Neural progenitor cell (in vitro differentiated cells): ENCODE measurements at places on chromosomes 5 and 9.
A peak's percentile ranks its signal among the peaks of the same experiment; 100 is the strongest.

- DNase-seq: no peak
Measured at GRCh38 chr5:14128079-14128478, 15.1 kb upstream of the TRIO start.

DNA sequence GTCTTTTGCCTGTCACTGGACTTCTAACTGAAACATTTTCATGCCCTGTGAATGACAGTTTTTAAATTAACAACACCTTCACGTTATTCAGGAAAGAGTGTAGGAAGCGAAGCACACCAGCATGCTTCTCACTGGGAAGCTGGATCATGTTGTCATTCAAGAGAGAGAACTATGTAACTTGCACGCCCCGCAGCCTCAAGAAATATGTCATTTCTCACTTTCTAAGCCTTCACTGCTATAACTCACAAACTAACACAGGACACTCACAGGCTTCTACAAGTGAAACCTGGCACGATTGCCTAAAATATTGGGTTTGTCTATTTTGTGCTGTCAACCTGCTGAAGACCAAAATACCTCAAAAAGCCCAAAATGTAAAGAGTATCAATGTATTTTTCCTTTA is 466.3 kb downstream of the EFNA5 start:
- no peak for DNase-seq

DNA sequence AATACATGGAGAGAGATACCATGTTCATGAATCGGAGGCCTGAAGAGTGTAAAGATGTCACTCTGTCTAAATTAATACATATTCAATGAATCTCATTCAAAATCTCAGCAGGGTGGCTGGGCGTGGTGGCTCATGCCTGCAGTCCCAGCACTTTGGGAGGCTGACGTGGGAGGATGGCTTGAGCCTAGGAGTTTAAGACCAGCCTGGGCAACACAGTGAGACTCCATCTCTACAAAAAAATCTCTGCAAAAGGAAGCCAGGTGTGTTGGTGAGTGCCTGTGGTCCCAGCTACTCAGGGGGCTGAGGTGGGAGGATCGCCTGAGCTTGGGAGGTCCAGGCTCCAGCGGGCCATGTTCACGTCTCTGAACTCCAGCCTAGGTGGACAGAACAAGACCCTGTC is 49.7 kb downstream of the COL23A1 start:
- DNase-seq: no peak

- DNase-seq: no peak
Measured at GRCh38 chr5:64457846-64458245, 48.0 kb upstream of the RGS7BP start.

- DNase-seq: no peak
Measured at GRCh38 chr5:61582887-61583286, 250.8 kb downstream of the ZSWIM6 start.

GRCh38 chr9:78871452-78872331 is 574.8 kb downstream of the PSAT1 start:
- no peak for DNase-seq

DNA sequence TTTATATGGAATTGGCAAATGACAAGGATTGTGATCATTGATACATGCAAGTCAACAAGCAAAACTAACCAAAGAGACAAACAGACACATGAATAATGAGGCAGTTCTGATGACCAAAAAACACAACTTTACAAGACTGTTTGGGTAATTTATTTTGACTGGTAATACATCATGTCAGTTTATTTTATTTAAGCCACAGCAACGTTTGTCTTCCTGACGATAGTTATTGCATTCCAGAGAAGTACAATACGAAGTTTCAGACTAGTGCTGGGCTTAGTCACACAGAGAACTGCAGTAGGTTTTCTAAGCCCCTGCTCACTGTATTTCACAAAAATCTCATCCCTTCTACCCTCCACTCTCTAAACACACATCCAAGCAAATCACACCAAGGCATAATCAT is 514.2 kb downstream of the RAB3C start:
- no peak for DNase-seq

GRCh38 chr9:15722888-15723287 is 170.0 kb downstream of the CCDC171 start:
- peak; percentile 82 for DNase-seq

GRCh38 chr5:133638436-133638835 is 26.1 kb upstream of the FSTL4 start:
- no peak for DNase-seq

DNA sequence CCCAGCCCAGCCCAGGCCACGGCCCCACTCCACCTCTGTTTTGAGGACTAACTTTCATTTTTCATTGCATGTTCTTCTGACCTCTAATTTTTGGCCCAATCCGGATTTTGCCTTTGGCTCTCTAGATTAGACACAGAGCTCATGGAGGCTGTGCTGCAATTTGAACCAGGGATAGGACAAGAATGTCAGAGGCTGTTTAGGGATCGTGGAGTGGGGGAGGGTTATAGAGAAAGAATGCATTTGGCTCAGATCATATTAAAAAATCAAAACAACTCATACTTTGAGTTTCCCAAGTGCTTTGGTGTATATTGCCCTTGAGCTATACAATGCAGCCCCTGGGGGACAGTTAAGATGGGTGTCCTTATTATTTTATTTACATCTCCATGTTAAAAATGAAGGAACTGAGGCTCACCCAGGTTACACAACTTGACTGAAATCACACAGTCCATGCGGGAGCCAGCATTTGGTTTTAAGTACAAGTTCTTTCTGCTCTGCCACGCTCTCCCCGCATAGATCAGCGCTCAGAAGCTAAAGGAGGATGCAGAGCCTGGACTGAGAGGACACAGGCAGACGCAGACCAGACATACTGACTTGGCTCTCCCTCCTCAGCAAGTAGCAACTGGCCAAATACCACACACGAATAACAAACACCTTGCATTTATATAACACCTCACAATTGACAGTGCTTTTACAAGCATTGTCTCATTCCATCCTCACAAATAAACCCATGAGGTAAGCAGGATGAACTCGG is 126.4 kb upstream of the RAI14 start:
- no peak for DNase-seq

GRCh38 chr5:1570975-1571374 is 47.2 kb upstream of the LPCAT1 start:
- no peak for DNase-seq

- no peak for DNase-seq
Measured at GRCh38 chr9:91291866-91292265, 69.9 kb downstream of the AUH start.

DNA sequence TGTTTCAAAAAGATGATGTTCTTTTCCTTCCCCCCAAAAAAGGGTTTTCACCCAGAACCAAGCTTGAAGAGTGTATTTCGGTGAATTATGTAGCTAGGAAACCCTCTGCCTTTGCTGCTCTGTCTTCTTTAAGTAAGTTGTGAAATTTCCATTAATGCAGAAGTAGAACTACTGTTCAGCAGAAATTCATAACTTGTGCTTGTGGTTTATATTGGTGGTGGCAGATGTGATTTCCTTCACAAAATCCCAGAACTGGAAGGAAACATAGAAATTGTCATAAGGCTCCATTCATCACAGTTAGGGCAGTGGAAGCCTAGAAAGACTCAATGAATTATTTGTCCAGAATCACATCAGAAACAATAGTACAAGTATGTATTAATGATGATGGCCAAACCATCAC is 42.1 kb upstream of the DAB2 start:
- no peak for DNase-seq

- DNase-seq: peak; percentile 22
Measured at GRCh38 chr5:109601736-109602135, 88.0 kb upstream of the MAN2A1 start.

DNA sequence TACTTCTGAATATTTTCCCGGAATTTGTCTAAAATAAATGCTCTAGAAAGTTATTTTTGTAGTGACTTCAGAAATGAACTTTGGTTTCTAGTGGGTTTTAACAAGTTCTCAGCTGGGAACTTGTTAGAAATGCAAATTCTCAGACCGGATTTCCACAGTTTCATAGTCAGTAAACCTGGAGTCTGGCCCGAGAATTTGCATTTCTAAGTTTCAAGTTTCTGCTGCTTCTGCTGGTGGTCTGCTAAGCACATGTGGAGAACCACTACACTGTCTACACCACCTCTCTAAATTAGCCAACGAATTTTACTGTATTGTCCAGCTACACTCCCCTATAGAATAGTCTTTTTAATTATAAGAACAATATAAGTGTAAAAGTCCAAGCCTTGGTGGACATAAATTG is 208.0 kb downstream of the CHSY3 start:
- no peak for DNase-seq

GRCh38 chr5:78698191-78698791 is 49.7 kb upstream of the LHFPL2 start:
- no peak for DNase-seq

- DNase-seq: no peak
Measured at GRCh38 chr9:75130621-75131230, 42.4 kb downstream of the OSTF1 start.

DNA sequence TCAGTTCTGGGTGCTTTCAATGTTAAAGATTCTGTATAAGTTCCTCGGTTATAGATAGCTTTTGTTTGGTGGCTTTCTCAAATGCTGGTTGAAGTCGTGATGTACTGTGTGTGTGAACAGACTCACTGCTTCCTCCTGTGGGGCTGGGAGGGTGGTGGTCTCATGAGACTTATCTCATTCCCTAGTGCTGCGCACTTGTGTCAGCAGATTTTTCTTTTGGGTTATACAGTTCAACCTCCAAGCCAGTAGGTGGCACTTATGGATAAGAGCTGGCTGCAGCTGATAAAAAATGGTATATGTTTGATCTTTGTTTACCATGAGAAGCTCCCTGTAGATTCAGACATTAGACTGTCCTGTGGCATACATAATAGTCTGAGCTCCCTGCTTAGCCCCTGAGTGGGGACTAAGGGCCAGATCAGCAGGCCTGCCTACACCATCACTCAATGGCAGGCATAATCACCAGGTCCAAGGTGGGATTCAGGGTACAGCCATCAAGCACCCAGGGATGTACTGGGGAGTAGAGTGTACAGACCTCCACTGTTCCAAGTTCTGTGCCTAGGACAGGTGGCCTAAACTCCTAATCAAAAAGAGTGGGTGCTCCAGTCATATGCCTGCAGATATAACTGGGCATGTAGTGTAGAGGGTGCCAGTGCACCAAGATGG is 174.2 kb downstream of the OXCT1 start:
- DNase-seq: no peak

GRCh38 chr5:39716532-39717028 is 291.8 kb upstream of the DAB2 start:
- peak; percentile 76 for DNase-seq

DNA sequence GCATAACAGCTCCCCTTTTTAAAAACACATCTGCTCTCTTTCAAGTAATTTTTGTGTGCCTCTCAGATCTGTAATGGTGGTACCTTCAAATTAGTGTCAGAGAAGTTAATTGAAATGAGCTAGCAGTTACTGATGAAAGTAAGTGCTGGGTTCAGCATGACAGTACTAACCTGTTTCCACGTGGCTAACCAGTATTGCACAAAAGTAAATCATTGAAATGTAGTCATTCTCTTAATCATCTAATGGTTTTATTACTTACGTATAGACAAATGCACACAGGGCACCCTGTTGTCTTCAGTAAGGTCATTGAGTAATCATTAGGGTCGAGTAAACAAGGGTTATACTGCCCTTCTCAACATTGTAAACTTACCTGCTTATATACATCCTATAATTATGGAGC is 157.8 kb upstream of the PRR16 start:
- DNase-seq: no peak
